ENCODE measurements at places on chromosomes 4 and X.

DNA sequence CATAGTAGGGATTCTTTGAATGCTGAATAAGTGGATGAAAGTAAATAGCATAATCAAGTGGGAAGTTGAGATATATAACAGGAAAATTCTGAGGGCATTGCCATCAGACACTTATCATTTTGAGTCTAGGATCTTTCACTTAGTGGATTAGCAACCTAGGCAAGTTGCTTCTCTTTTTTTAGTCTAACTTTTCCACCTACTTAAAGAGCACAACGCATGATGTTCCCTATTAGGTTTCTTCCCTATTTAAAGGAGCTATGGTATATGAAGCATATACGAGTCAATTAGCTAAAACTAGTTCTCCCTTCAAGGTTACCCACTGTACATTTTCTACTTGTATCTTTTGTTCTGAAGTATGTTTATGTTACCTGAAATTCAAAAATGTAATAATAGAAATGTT, 67.1 kb upstream of the HS3ST1 start:
- no peak for DNase-seq

GRCh38 chr4:185738820-185739219, 73.2 kb downstream of the SORBS2 start:
- DNase-seq, result no peak

DNA sequence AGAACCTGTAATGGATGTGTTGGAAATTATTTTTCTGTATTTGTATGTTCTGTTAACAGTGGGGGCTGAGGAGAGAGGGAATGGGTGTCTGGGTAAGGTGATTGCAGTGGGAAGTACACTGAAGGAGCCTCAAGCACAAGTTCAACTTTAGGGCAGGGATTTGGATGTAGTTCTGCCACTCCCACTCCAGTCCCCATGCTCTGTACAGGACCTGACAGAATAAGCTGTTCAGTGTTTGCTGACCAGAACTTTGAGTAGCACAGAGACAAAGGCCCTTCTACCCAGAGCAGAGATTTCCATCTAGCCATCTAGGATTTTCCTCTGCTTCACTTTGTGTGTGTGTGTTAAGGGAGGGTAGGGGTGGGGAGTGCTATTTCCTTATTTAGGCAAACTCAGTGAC, 49.2 kb downstream of the VSIG4 start:
- DNase-seq, result no peak

- DNase-seq, result no peak
Observed at GRCh38 chrX:20015945-20016615, 25.2 kb upstream of the BCLAF3 start.

GRCh38 chr4:150061086-150061776, 17.0 kb upstream of the DCLK2 start:
- DNase-seq, result no peak

- no peak for DNase-seq
Observed at GRCh38 chrX:153651540-153652079, 4.6 kb downstream of the DUSP9 start.

Measured in nephron progenitor cell (in vitro differentiated cells).